CD8-positive, alpha-beta memory T cell (primary cell): ENCODE measurements at places on chromosomes 5 and 9.

DNA sequence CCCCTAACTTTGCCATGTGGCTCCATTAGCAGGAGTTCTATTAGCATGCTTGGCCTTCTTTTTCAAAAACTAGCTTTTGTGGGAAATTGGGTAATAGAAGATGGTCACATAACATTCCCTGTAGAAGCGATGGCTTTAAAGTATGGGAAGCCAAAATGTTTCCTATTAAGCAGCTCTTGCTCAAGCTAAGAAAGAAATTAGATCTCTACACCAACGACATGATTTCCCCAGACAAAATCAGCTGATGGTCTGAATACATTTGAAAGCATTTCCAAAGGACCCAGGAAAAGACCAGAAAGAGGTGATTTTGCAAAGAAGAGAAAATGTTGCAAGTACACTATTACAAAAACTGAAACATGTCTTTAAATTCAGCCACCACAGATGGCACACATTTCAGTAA is 4.8 kb upstream of the NFIL3 start:
- DNase-seq = no peak

DNA sequence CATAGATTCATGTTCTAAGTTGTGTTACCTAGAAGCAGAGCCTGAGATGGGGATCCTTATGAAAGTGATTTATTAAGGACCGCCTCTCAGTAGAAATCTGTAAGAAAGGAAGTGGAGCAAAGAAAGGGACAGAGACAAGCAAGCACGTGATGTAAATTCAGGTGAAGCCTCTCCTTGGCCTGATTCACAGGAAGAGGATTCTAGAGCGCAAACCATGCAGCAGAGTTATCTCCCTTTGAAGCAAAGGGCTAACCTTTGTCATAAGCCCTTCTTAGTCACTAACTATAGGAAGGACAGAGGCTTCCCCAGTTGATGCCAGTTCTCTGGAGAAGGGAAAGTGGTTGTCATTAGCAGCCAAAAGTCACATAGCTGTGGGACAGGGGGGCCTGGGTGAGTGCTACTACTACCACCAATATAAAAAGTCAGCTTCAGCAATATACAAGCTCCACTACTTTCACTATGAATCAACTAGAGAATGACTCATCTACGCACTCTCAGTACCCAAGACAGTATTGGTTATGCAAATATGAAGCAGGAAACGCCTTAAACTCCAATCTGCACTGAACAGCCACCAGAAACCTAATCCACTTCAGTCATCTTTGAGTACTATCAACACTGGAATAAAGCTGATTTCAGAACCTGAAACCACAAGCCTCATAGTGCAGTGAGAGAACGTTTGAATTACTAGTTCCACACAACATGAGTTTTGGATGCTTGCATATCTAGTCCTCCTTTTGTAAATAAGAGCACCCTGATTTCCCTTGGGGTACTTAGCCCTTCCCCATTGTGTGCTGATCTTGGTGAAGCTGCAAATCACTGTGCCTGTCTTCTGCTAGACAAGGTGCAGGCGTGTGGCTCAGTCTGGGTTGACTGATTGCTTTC is 162.7 kb downstream of the ZNF608 start:
- no peak for DNase-seq

GRCh38 chr5:96279801-96280542 is 153.1 kb downstream of the PCSK1 start:
- DNase-seq = no peak

DNA sequence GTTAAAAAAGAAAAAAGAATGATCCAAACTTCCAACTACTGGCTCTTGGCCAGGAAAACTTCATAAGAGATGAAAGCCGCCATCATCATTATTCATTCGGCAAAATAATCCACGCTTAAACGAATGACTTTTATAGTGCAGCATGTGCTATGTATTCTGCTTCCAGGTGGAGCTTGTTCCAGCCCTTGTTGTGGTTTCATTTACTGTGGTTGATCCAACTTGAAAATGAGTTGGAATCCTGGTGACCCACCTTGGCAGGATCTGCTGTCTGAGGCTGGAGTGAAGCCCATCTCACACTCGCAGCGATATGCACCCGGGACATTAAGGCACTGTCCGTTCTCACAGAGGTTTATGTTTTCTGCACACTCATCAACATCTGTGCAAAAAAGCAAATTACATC is 209.6 kb downstream of the FBN2 start:
- DNase-seq = no peak

- no peak for DNase-seq
Observed at GRCh38 chr5:91976451-91976850, 593.3 kb upstream of the ARRDC3 start.

- no peak for DNase-seq
Observed at GRCh38 chr9:87827341-87827740, 55.3 kb upstream of the SPATA31E1 start.

GRCh38 chr9:90423661-90424193 is 218.9 kb downstream of the DIRAS2 start:
- no peak for DNase-seq

- DNase-seq = no peak
Observed at GRCh38 chr9:99201603-99202002, 20.1 kb downstream of the ALG2 start.

- no peak for DNase-seq
Observed at GRCh38 chr5:135497971-135498636, 37.7 kb downstream of the NEUROG1 start.

DNA sequence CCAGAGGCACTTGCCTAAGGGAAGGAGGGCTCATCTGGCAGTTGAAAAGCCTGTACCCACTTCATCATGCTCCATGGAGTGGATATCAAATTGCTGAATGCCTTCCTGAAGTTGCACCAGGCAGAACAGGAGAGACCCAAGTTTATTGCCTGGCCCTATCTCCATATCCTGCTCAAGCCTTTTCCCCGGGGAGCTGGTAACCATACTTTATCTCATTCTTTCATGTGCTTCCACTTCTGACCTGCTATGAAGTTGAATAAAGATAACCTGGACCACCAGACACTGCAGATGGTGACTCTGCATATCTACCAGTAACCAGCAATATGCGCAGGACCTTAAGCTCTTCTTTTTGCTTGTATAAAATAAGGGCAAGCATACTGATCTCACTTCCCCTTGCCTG is 1397.5 kb upstream of the CDH6 start:
- DNase-seq = no peak

DNA sequence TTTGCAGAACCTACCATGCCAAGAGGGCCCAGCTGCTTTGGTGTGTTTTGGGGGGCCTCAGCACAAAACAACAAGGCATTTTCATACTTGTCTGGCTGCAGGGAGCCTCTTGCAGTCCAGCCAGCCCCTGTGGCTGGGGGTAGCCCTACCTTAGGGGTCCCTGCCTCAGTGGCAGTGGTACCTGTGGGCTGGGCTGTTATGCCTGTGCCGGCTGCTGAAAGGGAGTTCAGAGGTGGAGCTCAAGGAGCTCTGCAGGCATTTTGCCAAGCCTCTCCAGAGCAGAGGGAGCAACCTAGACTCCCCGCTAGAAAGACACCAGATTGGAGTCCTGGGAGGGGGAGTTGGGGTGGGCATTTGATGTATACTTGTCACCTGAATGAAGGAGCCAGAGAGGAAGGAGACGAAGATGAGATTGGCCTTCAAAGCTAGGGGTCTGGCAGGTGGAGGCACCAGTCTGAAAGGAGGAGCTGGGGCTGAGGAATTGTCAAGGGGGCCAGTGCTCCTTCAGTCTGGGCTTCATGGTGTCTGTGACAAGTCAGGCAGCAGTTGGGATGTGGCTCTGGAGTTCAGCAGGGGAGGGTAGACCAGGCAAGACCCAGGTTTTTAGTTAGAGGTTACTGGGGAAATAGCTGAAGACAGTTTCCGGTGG is 1.5 kb downstream of the SHROOM1 start:
- no peak for DNase-seq

DNA sequence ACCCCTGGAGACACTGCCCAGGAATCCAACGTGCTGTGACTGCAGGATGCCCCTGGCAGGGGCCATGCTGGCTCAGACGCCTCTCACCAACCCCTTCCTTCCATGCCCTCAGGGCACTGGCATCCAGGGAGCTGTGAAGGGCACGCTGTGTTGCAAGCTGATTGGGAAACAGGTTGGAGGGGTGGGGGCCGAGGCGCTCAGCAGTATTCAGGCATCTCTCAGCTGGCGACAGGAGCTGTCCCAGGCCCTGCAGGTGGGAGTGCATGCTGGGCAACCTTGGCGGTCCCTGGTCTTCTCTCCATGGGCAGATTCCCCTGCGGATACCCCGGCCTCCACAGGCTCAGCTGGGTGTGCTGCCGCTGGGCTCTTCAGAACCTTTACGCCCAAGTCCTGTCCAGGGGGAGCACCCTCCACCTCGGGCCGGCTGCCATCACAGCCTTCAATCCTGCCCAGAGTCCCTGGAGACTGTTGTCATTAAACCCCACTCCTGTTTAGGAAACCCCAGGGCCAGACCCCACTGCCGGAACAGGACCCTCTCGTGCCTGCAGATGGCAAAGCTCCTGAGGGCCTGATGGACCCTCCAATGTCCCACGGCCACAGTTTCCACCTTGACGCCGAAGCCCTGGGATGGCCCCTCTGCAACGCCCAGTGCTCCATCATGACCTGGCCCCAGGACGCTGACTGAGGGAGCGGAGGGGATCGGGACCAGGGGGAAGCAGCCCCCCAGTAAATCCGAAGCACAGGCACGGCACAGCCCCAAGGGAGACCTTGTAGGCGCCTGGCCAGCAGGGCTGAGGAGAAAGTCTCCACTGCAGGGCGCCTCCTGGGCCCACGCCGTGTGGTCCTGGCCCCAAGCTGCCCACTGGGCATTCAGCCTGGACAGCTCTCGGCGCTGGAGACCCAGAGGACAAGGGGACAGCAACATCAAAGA is 9.3 kb downstream of the TPPP start:
- no peak for DNase-seq
